ENCODE measurements at places on chromosomes 5 and 9.

GRCh38 chr9:124105266-124105665 is 93.7 kb downstream of the LHX2 start:
- DNase-seq = no peak

DNA sequence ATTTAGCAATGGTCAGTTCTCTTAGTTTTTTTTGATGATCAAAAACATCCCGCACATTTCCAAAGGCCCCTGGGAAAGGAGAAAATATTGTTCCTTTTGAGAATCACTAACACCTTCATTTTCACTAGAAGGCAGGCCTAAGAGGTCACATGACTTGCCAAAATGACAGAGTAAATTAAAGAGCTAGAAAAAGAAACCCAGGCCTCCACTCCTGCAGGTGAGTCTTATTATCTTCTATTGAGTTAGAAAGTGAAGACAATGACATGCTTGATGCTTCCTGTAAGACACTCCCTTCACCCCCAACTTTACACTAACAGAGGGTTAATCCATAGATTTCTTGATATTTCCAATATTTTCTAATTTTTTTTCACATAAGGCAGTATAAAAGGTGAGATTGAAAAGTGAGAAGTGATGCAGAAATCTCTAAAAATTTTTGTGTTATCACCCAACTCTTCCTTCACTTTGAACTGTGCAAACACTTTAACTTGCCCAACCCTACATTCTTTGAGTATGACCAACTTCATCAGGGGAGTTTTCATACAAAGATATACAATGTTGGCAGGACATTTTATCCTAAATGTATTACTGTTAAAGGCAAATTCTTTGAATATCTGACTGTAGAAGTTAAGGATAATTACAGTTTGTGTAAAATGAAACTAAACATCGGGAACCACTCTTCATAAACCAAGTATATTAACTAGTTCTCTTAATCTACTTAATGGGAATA is 57.1 kb downstream of the SUB1 start:
- DNase-seq = no peak

DNA sequence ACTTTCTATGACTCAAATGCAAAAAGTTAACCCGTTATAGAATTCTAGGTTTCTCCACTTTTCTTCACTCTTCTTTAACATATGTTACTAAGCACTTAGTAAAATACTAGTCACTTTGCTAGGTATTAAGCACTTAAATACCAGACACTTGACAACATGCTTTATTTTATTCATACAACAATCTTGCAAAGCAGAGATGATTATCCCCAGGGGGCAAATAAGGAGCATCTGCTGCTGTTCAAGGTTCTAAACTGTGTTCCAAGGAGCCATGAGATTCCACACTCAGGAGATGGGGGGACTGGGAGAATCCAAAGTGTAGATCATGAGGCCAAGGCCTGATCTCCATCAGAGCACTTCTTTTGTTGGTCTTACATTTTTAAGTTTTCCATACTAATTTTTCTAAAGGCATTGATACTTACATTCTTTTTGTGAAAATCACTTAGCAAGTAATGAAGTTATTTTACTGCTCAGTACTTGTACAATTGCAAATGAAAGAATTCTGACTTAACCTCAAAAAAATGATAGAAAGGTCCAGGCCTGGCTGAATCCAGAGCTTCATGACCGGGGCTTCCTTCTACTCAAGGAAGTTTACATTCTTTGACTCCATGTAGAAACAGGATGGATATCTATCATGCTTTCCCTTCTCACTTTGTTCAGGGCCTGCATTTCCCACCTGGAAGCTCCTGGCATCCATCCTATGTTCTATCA is 504.4 kb upstream of the WWC1 start:
- no peak for DNase-seq

DNA sequence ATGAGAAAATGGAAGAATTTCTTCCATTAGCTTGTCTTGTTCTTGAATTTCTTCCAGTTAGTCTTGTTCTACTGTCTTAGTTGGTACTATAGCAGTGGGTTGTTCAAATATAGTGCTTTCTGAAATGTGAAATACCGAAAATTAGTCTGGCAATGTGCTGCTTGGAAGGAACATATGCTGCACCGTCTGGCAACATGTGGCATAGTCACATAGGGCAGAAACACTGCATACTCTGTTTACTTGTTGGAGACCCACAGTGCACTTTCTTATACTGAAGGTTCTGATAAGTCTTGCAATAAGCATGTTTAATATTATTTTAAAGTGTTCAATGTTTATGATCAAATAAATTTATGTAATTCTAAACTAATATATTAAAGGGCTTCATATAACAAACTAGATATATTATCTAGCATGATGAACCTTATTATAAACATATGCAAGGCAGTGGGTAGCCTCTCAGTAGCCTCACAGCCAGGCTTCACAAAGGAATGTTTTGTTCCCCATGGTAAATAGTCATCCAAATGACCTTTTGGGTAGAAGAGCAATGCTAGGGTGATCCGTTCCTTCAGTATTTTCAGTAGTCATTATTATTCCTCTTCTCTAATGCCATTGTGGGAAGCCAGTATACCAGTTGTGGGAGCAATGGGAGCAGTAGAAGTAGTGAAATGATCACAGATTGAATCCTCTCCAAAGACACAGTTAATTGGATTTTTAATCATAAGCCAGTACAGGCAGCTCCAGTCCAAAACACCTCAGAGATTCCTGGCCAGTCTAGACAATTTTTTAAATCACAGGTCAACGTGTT is 1106.7 kb downstream of the DTWD2 start:
- DNase-seq = no peak

GRCh38 chr5:94218374-94218773 is 400.0 kb downstream of the KIAA0825 start:
- DNase-seq = no peak

DNA sequence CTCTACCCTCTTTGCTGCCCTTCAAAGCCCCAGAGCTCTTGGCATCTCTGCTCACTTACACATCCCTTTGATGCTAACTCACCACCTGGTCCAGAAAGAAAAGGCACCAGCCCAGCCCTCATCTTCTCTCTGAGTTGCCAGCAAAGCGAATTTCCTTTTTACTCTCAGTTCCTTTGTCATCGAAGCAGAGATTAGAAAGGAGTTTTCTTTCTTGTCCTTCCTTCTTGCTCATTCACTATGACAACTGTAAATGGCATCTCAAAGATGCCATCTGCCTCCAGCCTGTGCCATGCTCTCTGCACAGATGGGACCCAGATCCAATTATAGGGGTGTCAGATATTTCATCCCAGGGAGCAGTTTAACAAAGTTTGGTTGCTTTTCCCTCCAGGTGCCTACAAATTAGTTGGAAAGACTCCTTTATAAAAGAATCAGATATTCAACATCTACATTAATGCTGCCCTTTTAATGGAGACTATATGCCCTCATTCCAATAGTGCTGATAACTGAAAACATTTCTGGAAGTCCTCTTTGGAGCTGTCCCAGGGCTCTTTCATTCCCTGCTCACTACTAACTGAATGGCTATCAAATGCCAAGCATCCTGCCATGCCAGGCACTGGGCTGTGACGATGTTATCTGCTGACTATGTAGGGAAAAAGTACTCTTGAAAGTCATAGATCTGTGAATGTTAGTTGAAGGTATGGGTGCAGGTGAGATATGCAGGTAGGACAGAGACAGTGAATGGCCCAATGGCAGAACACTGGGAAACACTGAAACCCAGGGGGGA is 58.9 kb downstream of the SUSD1 start:
- DNase-seq = no peak
